ENCODE measurements at places on chromosomes 7 and 10. TPM values are rescaled to one million over a fixed set of nuclear protein-coding genes. Genes with fewer than 3 reads are reported as not detected.

ATOH7 gene
- not detected for total RNA-seq

SEMA3A gene
- total RNA-seq, result not detected

PAX4 gene
- total RNA-seq, result not detected

CDHR3 gene
- 1.8 TPM for total RNA-seq

CYP3A7 gene
- not detected for total RNA-seq

ZPBP gene
- total RNA-seq, result not detected

ABCC2 gene
- total RNA-seq, result 0.39 TPM

DRGX gene
- total RNA-seq, result not detected

Measured in hair follicular keratinocyte (primary cell).